Stimulated activated naive B cell treated with anti-CD40 and anti-IgM and Interleukin-4, amounts not matched to agents 10 μg/mL and 1 μg/mL and 100 μg/mL, for 72 hours (primary cell): ENCODE measurements at places on chromosomes 11 and 22.

- H3K27me3 ChIP-seq: no peaks in the 10 kb centered on the region
- peaks cover 51% of the 10 kb centered on the region for H3K4me1 ChIP-seq
- peak overlapping the region; percentile 49 for H3K27ac ChIP-seq
- no peak overlapping the region for H3K4me3 ChIP-seq
Observed at GRCh38 chr11:3942160-3942955, 86.9 kb downstream of the STIM1 start.

DNA sequence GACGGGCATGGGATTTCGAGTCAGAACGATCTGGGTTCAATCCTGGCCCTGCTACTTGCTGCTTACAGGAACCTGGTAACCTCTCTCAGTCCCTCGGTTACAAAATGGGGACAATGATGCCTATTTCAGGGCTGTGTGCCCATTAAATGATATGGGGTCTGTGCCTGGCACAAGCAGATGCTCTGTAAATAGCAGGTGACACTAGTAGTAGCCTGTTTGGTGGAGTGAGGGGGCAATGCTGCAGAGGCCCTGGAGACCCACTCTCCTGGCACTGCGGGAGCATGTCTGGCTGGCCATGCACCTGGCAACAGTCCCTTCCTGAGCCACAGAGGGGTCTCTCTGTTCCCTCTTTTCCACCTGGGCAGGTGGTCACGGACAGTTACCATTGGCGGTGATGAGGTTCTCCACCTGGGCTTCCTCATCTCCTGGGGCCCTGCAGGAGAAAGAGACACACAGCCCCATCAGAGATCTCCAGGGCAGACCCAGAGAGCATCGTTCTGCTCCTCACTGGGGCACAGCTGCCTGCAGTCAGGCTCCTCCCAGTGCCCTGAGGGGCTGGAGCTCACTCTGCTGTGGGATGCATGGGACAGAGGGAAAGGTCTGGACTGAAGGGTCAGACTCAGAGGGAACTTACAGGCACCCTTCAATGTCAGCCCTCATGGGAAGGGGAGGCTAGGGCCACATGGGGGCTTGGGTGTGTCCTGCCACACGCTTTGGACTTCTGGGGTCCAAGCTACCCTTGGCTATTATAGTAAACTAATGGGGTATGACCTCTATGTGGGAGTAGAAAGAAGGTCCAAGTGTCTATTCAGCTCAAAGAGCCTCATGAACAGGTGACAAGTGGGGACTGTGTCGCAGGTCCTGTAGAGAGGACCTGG lies 15.6 kb upstream of the FXYD2 start:
- no peak for DNase-seq
- H3K36me3 ChIP-seq: no peaks in the 10 kb centered on the region
- peaks cover 7% of the 10 kb centered on the region for H3K4me1 ChIP-seq
- peaks cover 23% of the 10 kb centered on the region for H3K27me3 ChIP-seq
- H3K27ac ChIP-seq: no peak overlapping the region

DNA sequence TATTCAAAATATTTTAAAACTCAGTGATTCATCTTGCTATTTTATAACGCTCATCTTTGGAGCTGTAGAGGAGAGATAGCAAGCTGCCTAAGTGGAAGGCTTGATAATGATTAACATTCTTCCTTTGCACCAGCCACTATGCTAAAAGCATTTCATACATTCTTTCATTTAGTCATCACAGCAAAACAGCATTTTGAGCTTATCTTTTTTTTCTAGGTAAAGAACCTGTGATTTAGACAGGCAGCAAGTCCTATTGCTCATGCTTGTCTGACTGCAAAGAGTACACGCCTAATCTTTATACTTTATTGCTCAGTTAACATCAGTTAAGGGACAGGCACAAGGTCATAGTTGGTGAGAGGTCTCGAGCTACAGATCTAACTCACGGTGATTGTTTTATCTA lies 713.1 kb upstream of the ARHGAP42 start:
- H3K27me3 ChIP-seq: no peaks in the 10 kb centered on the region
- no peaks in the 10 kb centered on the region for H3K36me3 ChIP-seq
- no peak overlapping the region for H3K4me3 ChIP-seq
- no peak overlapping the region for H3K27ac ChIP-seq

DNA sequence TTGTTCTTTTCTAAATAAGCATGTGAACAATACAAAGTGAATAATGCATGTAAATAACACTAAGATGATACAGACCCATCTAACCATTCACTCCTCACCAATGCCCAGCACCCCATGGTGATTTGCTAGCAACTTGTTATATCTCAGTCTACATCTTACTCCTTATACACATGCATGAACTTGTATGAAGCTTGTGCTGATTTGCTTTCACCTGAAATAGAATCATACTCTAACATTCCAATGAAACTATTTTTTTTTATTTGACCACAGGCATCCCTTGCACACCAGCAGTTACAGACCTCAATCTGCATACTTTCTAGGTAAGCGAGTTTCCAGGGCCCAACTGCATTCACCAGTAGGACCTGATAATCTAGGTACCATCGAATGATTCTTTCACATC lies 873.6 kb downstream of the OPCML start:
- no peak overlapping the region for H3K27ac ChIP-seq
- no peak for DNase-seq
- H3K36me3 ChIP-seq: no peaks in the 10 kb centered on the region
- H3K4me1 ChIP-seq: no peaks in the 10 kb centered on the region
- H3K4me3 ChIP-seq: no peak overlapping the region

DNA sequence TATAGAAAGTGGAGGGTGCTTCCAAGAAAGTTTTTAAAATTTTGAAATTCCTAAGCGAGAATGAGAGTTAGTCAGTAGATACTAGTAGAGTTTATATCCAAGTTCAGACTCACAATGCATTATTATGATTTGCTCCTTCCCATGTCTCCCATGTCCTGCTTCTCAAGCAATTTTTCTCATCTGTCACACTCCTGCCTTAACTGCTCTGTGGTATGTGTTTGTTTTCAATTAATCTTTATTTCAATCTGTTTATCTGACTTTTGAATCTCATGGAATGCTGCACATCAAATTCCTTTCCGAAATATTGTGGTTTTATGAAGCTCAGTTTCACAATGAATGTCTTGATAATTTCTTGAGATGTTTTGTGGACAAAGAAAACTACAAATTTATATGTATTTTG lies 18.1 kb downstream of the THY1 start:
- no peak for DNase-seq
- H3K27ac ChIP-seq: no peak overlapping the region
- H3K4me1 ChIP-seq: no peaks in the 10 kb centered on the region
- no peaks in the 10 kb centered on the region for H3K36me3 ChIP-seq

- no peaks in the 10 kb centered on the region for H3K27me3 ChIP-seq
- H3K27ac ChIP-seq: peak overlapping the region; percentile 42
- H3K4me1 ChIP-seq: peaks cover 10% of the 10 kb centered on the region
Observed at GRCh38 chr22:42596863-42597530, 17.7 kb downstream of the POLDIP3 start.

GRCh38 chr11:45354976-45355705 lies 69.0 kb upstream of the SYT13 start:
- H3K4me1 ChIP-seq: peaks cover 13% of the 10 kb centered on the region
- peaks cover 27% of the 10 kb centered on the region for H3K27me3 ChIP-seq
- DNase-seq: peak; percentile 82
- H3K27ac ChIP-seq: peak overlapping the region; percentile 87
- H3K36me3 ChIP-seq: peaks cover 4% of the 10 kb centered on the region

GRCh38 chr22:18101536-18101935 lies 9.1 kb upstream of the TUBA8 start:
- peaks cover 48% of the 10 kb centered on the region for H3K4me1 ChIP-seq
- DNase-seq: no peak
- no peaks in the 10 kb centered on the region for H3K27me3 ChIP-seq
- no peak overlapping the region for H3K4me3 ChIP-seq
- H3K36me3 ChIP-seq: peaks cover 51% of the 10 kb centered on the region
- peak overlapping the region; percentile 1 for H3K27ac ChIP-seq

- peaks cover 8% of the 10 kb centered on the region for H3K4me1 ChIP-seq
- peaks cover 30% of the 10 kb centered on the region for H3K36me3 ChIP-seq
- DNase-seq: no peak
- no peak overlapping the region for H3K4me3 ChIP-seq
Observed at GRCh38 chr22:28750471-28750881, 8.6 kb downstream of the HSCB start.

- peaks cover 46% of the 10 kb centered on the region for H3K4me1 ChIP-seq
- peak overlapping the region; percentile 91 for H3K4me3 ChIP-seq
- H3K27me3 ChIP-seq: no peaks in the 10 kb centered on the region
Observed at GRCh38 chr22:38180841-38181452, 683 bp downstream of the PLA2G6 start.

- no peaks in the 10 kb centered on the region for H3K4me1 ChIP-seq
- DNase-seq: no peak
- no peak overlapping the region for H3K4me3 ChIP-seq
- H3K36me3 ChIP-seq: no peaks in the 10 kb centered on the region
Observed at GRCh38 chr11:87358461-87358860, 320.7 kb downstream of the TMEM135 start.

DNA sequence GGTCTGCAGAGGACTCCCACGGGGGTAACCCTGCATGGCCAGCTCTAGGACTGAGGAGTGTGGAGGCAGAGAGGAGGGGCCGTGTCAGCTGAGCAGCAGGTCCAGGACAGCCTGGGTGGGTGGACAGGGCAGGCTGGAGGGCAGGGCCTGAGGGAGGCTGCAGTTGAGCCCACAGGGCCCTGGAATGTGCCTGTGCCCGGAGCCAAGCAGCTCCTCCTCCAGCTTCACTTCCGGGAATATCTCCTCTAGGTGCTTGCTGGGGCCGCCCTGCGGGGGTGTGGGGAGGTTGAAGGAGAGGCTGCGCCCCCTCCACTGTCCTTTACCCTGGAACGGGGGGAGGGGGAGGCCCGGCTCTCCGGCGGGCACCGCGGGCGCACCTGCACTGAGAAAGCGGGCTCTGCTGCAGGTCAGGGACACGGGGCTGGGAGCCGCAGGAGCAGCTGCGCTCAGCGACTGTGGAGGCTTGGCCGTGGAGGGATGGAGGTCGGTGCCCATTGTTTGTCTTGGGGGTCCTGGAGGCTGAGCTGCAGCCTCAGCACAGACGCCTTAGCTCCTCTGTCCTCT lies 1293.2 kb downstream of the BRD1 start:
- H3K4me3 ChIP-seq: no peak overlapping the region
- peaks cover 2% of the 10 kb centered on the region for H3K27me3 ChIP-seq
- no peaks in the 10 kb centered on the region for H3K36me3 ChIP-seq
- no peak for DNase-seq

GRCh38 chr11:1854949-1855885 lies 2.3 kb downstream of the LSP1 start:
- H3K27me3 ChIP-seq: no peaks in the 10 kb centered on the region
- H3K4me1 ChIP-seq: peaks cover 76% of the 10 kb centered on the region
- H3K27ac ChIP-seq: peak overlapping the region; percentile 96
- peaks cover 28% of the 10 kb centered on the region for H3K36me3 ChIP-seq
- peak; percentile 77 for DNase-seq

- H3K36me3 ChIP-seq: no peaks in the 10 kb centered on the region
- no peak for DNase-seq
- H3K27ac ChIP-seq: peak overlapping the region; percentile 69
- no peak overlapping the region for H3K4me3 ChIP-seq
Observed at GRCh38 chr22:40535189-40535512, 101.4 kb downstream of the MRTFA start.

- H3K36me3 ChIP-seq: peaks cover 39% of the 10 kb centered on the region
- H3K4me3 ChIP-seq: peak overlapping the region; percentile 36
- peak overlapping the region; percentile 68 for H3K27ac ChIP-seq
- no peaks in the 10 kb centered on the region for H3K27me3 ChIP-seq
Observed at GRCh38 chr11:33158596-33159275, 2.5 kb downstream of the CSTF3 start.

DNA sequence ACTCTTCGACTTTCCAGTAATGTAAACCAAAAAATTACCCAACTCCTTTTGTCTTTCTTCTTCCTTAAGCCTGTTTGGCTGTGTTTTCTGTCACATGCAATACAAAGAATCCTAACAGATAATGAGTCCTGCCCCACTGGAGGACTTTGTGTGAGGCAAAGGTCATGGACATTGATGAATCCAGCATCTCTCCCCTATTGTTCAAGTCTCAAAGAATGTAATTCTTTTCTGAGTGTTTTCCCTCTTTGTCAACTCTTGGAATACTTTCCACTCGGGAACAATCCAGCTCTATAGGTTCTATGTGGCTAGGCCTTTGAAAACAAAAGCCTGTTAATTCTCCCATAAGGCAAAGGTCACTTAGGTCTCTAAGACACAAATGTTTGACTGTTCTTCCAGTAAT lies 100.7 kb downstream of the FAR1 start:
- H3K27me3 ChIP-seq: peaks cover 11% of the 10 kb centered on the region
- H3K4me3 ChIP-seq: no peak overlapping the region
- peaks cover 7% of the 10 kb centered on the region for H3K4me1 ChIP-seq

DNA sequence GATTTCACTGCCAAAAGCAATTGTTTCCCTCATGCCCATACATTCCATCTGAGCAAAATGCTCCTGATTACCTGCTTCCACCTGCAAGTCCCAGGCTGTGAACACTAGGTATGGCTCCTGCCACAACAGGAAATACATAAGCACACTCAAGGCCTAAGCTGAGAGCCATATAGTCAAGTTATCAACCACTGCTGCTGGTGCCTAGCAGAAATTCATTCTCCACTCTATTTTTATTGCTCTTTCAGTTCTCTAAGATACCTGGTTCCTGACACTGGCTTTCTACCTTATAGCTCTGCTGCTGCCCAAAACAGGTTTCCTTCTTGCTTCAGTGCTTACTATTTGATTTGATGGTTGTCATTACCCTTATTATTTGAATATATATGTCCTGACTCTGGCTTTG lies 31.6 kb downstream of the SLC36A4 start:
- H3K4me3 ChIP-seq: no peak overlapping the region
- peaks cover 14% of the 10 kb centered on the region for H3K36me3 ChIP-seq
- H3K27me3 ChIP-seq: no peaks in the 10 kb centered on the region

DNA sequence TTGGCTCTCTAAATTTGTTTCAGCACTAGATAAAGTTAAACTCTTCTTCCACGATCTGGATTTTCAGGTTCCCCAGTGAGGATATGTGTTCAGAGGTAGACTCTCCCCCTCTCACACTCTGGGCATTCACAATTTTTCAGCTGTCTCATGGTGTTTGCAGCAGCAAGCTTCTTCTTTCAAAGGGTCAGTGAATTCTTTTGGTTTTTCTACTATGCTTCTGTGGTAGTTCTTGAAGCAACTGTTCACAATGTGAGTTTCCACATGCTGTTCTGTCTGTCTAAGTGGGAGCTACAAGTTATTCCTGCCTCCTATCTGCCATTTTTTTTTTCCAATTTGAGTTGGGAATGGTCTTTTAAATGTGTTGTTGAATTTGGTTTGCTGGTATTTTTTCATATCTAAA lies 25.4 kb downstream of the CNTF start:
- no peaks in the 10 kb centered on the region for H3K27me3 ChIP-seq
- peak overlapping the region; percentile 83 for H3K27ac ChIP-seq
- H3K4me1 ChIP-seq: peaks cover 23% of the 10 kb centered on the region
- no peak for DNase-seq
- peaks cover 16% of the 10 kb centered on the region for H3K36me3 ChIP-seq

- peaks cover 5% of the 10 kb centered on the region for H3K27me3 ChIP-seq
- no peaks in the 10 kb centered on the region for H3K36me3 ChIP-seq
- peaks cover 17% of the 10 kb centered on the region for H3K4me1 ChIP-seq
- DNase-seq: no peak
Observed at GRCh38 chr22:19984201-19984753, 32.3 kb downstream of the ARVCF start.

GRCh38 chr11:117842131-117842941 lies 17.8 kb upstream of the FXYD2 start:
- H3K4me3 ChIP-seq: no peak overlapping the region
- H3K4me1 ChIP-seq: peaks cover 12% of the 10 kb centered on the region
- H3K36me3 ChIP-seq: no peaks in the 10 kb centered on the region
- H3K27me3 ChIP-seq: peaks cover 2% of the 10 kb centered on the region
- no peak overlapping the region for H3K27ac ChIP-seq

GRCh38 chr22:19671316-19671715 lies 43.0 kb upstream of the SEPTIN5 start:
- no peaks in the 10 kb centered on the region for H3K4me1 ChIP-seq
- no peaks in the 10 kb centered on the region for H3K36me3 ChIP-seq
- no peak overlapping the region for H3K27ac ChIP-seq
- H3K4me3 ChIP-seq: no peak overlapping the region
- peaks cover 18% of the 10 kb centered on the region for H3K27me3 ChIP-seq
